ENCODE measurements at places on chromosomes 1 and 21.

GRCh38 chr1:113405573-113405972 is 15.3 kb downstream of the MAGI3 start:
- DNase-seq: no peak

GRCh38 chr1:39104158-39105060 is 78.3 kb downstream of the NDUFS5 start:
- peak; percentile 41 for DNase-seq

DNA sequence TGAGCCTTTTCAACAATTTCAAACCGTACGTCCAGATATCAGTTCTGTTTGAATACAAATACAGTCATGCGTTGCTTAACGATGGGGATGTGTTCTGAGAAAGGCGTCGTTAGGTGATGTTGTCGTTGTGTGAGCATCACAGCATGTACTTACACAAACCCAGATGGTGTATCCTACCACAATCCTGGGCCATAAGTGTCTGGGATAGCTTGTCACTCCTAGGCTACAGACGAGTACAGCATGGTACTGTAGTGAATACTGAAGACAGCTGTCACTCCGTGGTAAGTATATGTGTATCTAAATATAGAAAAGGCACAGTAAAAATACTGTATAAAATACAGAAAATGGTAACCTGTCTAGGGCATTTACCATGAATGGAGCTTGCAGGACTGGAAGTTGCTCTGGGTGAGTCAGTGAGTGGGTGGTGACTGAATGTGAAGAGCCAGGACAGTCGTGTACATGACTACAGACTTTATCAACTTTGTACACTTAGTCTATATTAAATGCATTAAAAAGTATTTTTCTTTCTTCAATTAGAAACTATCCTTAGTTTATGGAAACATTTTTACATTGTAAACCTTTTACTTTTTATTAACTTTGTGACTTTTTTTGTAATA is 10.5 kb upstream of the OR2W3 start:
- DNase-seq: no peak

- DNase-seq: no peak
Measured at GRCh38 chr1:154441241-154441888, 36.2 kb downstream of the IL6R start.

DNA sequence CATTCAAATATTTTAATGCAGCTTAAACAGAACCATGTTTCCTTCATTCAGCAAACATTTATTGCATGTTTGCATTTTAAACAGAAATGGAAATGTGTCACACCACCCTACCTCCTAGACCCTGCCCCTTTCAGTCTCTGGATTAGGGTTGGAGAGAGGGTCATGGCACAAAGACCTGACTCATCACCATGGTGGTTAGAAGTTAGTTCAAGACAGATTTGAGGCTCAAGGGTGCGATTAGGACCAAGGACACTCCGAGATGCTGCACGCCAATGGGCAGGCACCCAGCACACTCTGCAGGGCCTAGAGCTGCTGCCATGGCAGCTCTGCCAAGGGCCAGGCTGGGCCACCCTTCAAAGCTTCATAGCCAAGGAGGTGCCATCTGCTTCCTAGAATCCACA is 86.9 kb downstream of the NAV1 start:
- no peak for DNase-seq

DNA sequence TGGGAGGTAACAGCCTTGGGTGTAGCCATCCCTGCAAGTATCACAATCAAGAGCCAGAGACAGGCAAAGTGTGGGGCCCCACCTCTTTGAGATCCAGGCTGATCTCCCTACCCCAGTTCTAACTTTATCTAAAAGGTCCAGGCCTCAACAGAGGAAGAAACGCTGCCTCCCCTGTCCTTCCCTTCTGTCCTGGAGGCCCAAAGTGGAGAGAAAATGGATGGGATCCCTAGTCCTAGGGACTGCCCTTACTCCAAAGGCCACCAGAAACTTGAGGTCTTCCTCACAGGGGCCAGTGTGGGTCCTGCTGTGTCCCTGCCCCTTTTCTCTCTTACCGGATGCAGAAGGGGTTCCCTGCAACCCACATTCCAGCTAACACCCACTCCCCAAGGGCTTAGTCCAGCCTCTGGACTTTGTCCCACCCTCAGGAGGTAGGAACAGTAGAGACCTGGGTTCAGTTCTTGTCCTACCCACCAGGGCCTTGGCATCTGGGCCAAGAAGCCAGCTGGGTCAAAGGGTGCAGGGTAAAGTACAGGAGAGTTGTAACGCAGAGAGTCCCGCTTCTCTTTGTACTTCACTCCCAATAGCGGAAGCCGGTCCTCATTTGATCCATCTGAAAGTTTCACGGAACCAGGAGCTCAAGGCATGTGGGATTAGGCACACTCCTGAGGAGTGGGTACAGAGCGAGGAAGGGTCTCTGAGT is 1.9 kb downstream of the HDGF start:
- DNase-seq: no peak
